Fibroblast of the conjunctiva (primary cell): ENCODE measurements at places on chromosomes 11 and 22.

DNA sequence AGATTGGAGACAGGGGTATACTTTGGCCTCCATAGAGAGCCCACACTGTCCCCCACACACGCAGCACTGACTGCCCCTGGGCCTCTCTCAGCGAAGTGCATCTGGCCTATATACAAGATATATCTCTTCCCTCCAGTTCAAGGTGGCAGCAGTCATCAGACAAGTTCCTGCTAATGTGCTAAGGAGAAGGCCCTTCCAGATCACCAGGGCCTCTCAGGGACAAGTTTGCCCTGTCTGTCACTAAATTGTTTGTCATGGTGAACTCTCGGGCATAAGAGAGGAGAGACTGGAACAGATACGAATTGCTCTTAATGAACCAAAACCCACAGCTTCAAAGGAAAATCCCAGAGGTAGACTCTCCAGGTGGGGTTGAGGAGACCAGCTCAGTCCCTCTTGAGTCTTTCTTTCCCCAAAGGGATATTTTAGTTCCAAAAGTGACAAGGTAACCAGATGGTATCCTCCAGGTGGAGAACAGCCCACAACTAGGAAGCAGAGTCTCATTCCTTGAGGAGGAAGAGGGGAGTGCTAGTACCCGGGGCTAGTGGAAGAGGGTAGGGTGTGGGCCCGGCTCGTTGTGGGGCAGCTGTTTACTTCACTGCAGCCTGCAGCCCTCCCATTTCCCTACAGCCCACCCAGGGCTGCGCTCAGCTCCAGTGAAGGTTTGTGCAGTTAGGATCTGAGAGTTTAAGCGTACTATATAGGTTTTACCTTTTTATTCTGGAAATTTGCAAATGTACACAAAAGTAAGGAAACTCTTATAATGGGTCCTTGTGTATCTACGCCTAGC lies 2.2 kb upstream of the SLC35C1 start:
- no peak for DNase-seq

DNA sequence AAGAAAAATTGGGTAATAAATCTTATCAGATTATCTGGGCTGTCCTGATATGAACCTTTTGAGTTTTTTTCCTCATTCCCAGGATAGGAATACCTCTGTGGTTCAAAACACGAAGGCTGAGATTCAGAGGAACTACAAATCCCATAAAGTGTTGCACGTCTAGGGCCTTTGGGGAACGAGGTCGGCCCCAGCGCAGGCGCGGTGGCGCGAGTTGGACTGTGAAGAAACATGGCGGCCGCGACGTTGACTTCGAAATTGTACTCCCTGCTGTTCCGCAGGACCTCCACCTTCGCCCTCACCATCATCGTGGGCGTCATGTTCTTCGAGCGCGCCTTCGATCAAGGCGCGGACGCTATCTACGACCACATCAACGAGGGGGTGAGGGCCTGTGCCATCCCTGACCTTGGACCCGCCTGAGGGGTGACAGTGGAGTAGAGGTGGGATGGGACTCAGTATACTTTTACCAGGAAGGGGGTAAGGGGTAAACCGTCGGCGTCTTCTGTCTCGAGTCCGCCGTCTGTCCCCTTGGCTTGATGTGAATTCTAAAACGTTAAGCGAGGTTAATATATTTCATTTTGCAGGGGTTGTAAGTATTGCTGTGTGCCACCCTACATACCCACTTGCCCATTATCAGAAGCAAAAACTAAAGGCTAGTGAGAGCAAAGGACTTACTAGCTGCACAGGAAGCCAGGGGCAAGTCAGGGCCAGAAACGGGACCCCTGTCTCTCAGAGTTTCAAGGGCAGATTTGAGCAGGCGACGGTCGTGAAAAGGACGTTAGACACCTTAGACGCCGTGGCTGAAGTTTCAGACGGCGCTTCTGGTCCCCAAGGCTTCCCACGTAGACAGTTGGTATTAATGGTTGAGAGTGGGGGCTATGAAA lies at the start of gene UQCR10:
Gene UQCR10, plus strand, starts transcription at position 199 of the 881 bp plus-strand sequence. Its CDS starts 30 bp downstream, at position 229.
- peak; percentile 82 for DNase-seq

DNA sequence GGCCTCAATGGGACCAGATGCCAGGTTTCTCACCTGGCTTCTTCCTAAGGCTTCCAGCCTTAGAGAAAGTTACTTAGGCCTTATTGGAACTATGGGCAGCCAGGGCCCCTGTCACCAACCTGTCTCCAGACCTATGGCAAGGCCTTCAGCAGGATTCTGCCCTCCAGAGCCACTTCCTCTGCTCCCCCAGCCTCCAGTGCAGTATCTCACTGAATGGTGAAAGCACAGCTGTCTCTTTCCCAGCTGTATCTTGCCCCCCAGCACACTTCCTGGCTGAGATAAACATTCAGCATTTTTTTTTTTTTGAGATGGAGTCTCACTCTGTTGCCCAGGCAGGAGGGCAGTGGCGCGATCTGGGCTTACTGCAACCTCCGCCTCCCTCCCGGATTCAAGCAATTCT lies 1.5 kb downstream of the SLC2A11 start:
- DNase-seq, result no peak

GRCh38 chr11:44116234-44116830 lies 20.9 kb downstream of the EXT2 start:
- no peak for DNase-seq

- DNase-seq, result no peak
These were observed 50.7 kb downstream of the ARHGEF12 start for GRCh38 chr11:120386774-120387371.

DNA sequence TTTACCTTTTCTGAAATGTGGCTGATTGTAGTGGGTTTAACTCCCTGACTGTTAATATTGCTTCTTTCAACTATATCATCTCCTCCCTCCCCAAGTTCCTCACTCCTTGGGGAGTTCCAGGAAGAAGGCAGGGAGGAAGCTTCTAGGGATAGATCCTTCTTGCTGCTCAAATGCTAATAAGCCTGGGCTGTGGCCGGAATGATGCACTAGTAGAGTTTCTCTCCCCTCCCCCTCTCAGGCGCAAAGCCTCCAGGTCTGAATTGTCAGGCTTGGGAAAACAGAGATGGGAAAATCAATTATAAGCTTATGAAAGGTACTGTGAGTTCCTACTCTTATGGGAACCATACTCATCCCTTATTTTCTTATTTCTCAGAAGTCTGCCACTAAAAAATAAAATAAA lies 30.8 kb downstream of the FEZ1 start:
- no peak for DNase-seq

GRCh38 chr11:76786441-76787014 lies 3.4 kb downstream of the TSKU start:
- no peak for DNase-seq

DNA sequence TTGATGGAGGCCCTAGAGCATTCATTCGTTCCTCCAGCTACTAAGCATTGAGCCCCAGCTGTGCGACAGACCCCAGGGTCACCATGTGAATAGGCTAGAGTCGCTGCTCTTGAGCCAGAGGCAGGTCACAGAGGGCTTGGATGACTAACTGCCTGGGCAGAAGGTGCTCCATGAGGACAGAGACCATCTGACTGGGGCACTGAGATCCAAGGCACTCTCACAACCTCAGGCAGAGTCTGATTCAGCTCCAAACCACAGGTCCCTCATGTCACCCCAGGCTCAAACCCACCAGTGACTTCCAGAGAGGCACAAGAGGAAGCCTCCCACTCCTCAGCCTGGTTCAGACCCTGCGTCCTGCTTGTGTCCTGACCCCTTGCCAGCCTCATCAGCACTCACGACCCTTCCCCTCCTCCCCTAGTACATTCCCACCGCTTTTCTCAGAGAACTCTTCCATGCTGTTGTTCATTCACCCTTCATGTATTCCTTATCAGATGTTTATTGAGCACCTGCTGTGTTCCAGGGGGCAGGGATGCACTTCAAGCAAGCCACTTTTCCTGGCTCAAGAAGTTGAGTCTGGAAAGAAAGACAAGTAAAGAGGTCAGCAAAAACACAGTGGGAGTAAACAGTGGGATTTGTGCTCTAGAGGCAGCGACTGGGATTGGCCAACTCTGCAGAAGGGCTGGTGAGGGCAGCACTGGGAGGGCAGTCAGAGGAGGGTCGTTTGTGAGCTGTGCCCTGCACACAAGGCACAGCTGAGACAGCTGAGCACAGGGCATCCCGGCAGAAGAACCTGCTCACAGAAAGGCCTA lies 9.3 kb downstream of the OAF start:
- no peak for DNase-seq

- no peak for DNase-seq
These were observed 4.4 kb upstream of the MRPL23 start for GRCh38 chr11:1942558-1943260.

DNA sequence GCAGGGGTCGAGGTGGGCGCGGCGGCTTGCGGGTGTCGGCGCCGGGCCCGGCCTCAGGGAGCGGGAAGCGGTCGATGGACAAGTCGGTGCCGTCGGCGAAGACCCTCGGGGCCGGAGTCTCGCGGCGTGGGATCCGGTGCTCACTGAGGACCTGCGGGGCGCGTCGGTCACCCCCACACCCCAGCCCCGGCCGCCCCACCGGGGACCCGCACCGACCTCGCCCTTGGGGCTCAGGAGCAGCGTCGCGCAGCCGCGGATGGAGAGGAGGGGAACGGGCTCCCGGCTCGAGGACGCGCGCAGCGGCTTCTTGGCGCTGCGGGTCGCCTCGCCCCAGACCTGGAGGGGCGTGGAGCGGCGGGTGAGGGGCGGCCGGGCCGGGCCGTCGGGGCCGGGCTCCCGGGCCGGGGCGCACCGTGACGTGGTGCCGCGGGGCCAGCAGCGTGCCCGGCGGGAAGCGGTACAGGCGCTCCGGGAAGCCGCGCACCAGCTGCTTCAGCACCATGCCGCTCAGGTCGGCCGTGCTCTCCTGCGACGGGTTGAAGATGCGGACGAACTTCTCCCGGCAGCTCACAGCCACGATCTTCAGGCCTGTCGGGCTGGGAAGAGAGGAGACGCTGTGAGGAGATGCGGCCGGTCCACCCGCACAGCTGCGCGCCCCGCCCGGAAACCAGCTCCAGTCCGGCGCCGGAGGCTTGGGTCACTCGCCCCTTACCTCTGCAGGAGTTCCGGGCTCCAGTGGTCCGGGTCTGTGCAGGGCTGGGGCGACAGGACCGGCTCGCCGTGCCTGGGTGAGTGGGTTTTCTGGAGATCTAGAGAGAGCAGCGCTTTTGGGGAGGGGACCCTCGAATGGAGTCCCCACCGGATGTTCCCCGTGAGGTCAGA lies 4.5 kb downstream of the LMNTD2 start:
- no peak for DNase-seq

DNA sequence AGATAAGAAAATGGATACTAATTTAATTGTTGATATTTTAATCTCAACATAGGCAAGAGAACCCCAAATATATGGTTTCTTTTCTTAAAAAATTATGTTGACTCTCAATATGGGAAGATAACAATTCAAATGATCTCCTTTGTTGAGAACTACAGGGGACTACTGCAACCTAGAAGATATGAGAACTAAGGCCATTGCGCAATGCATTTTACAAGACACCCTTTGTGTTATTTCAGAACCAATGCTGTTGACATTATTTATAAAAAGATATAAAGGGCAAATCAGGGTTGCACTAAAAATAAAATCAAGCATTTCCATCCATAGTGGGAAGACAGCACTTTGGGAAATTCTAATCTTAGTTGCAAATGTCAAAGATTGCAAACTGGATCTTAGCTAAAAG lies 322.3 kb downstream of the SOX6 start:
- no peak for DNase-seq

GRCh38 chr11:820655-821511 lies 2.2 kb downstream of the PNPLA2 start:
- DNase-seq, result no peak

DNA sequence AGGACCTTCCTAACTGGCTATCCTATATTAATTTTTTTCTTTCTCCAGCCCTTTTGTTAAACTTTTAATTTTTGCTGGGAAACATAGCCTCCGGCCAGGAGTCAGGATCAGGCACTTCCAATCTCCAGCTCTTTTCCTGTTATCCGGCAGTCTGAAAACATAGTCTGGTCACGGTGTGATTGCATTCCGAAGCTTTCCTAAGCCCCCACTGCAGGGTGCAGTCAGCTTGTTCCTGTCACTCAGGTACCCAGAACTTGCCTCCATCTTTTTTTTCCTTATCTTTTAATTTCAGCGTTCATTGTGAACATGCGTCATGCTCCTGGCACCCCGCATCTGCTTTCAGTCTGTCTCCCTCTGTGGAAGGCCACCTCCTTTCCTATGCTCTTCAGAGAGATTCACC lies 59.4 kb downstream of the GRK3 start:
- DNase-seq, result no peak

- DNase-seq, result peak; percentile 40
These were observed 56.0 kb downstream of the GLYATL2 start for GRCh38 chr11:58788355-58789023.

DNA sequence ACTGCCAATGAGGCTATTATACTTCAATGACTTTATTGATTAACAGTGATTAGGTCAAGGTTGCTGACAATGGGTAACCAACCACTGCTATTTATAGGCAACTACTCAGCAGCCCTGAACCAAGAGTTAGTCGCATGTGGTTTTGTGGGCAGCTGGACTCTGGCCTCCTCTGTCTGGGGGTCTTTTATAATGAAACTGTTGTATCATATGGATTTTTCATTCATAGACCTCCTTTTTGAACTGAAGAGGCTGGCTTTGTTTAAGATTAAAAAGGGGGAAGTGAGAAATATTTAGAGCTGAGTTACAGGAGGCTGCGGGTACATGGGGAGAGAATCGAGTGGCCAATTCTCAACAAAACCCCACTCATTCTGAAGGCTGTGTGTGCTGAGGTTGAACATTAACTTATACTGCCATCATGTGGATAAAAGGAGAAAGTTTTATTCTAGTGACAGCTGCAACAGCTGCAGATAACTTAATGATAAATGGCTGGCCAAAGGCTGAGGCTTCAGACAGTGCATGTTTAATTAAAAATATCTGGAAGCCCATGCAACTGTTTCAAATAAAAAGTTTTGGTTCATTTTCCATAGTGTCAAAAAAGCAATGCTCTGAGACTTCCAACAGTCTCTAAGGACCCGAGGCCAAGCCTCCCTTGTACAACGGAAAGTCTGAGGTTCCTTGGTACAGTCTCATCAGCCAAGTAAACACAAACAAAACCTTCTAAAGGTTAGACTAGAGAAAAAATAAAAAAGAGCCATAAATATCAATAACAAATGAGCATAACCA lies 682.6 kb downstream of the KCNA4 start:
- DNase-seq, result peak; percentile 49
